NCI-H460 (cell line): ENCODE measurements at places on chromosomes 7 and 10. TPM values are rescaled to one million over a fixed set of nuclear protein-coding genes. Genes with fewer than 3 reads are reported as not detected.

CALCR gene
- 0.17 and 0.32 TPM in 2 replicates for total RNA-seq

IFIT3 gene
- 2.5 and 3.1 TPM in 2 replicates for total RNA-seq

CPA4 gene
- 1.6 and 1.8 TPM in 2 replicates for total RNA-seq

CAMK2B gene
- 0.15 TPM in 1 of 2 replicates, not detected in the other for total RNA-seq

LRIT1 gene
- total RNA-seq: not detected in 2 replicates

EFCAB10 gene
- 2.9 and 3.6 TPM in 2 replicates for total RNA-seq

C10orf62 gene
- 0.12 TPM in 1 of 2 replicates, not detected in the other for total RNA-seq

PYROXD2 gene
- 4.6 and 5.0 TPM in 2 replicates for total RNA-seq

ZDHHC16 gene
- total RNA-seq: 34.3 and 35.4 TPM in 2 replicates

PPIA gene
- total RNA-seq: 4,126 and 4,272 TPM in 2 replicates

SLC16A12 gene
- 0.10 and 0.14 TPM in 2 replicates for total RNA-seq

ACTL6B gene
- not detected in 2 replicates for total RNA-seq

TFEC gene
- 0.06 TPM in 1 of 2 replicates, not detected in the other for total RNA-seq

ZNF679 gene
- not detected in 2 replicates for total RNA-seq

NPSR1 gene
- total RNA-seq: 0.29 TPM in 1 of 2 replicates, not detected in the other
